ENCODE measurements at places on chromosomes 4 and X.

DNA sequence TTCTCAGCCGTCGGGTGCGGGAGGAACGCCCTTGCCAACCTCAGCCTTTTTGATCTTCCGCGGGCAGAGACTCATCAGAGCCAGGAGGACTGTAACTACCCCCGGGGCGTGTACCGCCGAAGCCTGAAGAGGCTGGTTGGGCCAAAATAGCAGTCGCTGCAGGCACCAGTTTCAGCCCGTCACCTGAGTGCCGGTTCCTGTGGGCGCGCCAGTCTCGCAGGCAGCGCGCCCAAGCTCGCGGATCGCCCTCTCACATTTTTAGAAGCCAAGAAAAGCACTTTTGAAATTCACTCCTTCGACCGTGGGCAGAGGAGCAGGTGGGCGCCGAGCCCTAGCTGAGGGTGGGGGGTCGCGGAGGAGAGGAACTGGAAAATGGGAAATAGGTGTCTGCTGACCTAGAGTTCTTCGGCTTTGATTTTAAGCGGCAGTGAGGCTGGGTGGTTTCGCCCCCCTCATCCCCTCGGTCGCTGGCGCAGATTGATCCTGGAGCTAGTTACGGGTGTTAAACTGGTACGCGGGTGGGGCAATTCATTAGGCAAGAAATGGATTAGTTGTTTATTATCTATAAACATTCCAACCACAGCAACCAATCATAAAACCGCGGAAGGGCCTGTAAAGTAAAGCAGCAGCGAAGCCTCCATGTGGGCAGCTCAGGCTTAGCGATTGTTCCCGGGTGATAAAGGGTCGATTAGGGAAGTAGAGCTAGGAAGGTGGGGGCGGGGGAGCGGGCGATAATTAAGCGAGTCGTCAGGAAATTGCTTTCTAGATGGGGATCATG lies 69.2 kb downstream of the FBXO8 start:
- DNase-seq, result no peak

- no peak for DNase-seq
Measured at GRCh38 chr4:88097301-88097700, 61.1 kb downstream of the ABCG2 start.

DNA sequence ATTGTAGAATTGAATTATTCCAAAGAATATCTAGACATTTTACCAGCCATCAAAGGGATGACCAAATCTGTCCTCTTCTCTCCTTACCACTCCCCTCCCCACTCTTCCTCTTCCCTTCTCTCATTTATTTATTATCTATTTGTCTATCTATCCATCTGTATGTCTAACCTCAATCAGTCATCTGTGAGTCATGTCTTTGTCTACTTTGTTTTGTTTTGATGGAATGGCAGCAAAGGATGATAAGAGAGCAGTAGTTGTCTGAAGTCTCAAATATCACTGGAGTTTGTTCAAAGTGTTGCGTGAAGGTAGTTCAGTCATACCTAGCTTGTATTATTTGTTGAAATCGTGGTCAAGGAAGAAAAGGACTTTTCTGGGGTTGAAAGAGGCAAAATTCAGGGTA lies 34.7 kb upstream of the PGRMC2 start:
- peak; percentile 52 for DNase-seq

DNA sequence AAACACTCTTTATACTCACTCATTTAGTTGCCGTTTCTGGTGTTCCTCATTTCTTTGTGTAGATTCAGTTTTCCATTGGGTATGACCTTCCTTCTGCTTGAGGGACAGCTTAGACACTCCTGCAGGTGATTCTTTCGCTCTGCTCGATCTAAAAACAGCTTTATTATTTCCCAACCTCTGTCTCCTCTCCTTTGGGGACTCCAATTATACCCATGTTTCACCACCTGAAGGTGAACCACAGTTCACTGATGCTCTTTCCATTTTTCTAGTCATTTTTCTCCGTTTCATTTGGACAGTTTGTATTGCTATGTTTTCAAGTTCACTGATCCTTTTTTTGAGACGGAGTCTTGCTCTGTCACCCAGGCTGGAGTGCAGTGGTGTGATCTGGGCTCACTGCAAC lies 4.6 kb upstream of the FGFRL1 start:
- no peak for DNase-seq

DNA sequence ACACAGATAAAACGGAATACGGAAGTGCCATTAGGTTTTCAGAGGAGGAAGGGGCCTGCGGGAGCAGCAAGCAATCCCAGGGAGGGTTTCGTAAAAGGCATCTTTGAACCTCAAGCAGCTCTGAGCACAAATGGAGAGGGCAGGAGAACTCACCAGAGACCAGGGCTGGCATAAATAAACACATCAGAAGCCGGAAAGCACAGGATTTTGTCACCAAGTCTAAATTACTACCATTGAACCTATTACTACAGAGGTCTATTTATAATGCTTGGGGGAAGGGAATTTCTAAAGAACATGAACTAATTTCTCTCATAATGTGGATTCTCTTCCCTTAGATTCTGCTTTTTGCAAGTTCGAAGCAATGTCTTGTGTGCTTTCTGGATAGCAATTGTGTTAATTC lies 39.6 kb upstream of the MBTPS2 start:
- no peak for DNase-seq

GRCh38 chr4:144739511-144740033 lies 93.6 kb downstream of the HHIP start:
- no peak for DNase-seq

- no peak for DNase-seq
Measured at GRCh38 chr4:32226204-32226603, 1506.0 kb downstream of the PCDH7 start.
